ENCODE measurements at places on chromosomes 1 and 21. TPM values are rescaled to one million over a fixed set of nuclear protein-coding genes. Genes with fewer than 3 reads are reported as not detected.

Gene CD52
- 17.6 TPM for total RNA-seq

Gene AADACL3
- total RNA-seq, result not detected

Gene PLXNA2
- total RNA-seq, result 6.2 TPM

Gene CXADR
- total RNA-seq, result 48.4 TPM

Gene PLEKHG5
- 1.8 TPM for total RNA-seq

Gene GCSAML
- not detected for total RNA-seq

Gene WDR64
- not detected for total RNA-seq

Gene KAZN
- total RNA-seq, result 3.0 TPM

DNA sequence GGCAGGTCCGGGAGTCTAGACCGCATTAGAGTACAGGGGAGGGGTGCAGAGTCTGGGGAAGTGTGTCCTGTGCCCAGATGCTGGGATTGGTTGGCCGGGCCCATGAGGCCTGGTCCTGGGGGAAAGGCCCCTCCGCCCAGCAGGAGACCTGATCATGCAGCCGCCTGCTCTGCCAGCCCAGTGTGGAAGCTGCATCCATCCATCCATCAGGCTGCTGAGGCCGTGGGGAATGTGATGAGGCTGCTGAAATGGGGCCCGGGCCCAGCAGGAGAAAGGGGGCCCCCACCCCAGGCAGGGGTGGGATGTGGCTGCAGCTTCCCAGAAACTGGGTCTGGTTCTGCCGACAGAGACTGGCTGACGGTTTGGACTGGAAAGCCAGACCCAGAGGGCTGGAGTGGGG, 37.2 kb downstream of the EPHA2 start:
- no peak for DNase-seq

- DNase-seq, result no peak
Measured at GRCh38 chr1:108817016-108817415, 39.9 kb downstream of the AKNAD1 start.

DNA sequence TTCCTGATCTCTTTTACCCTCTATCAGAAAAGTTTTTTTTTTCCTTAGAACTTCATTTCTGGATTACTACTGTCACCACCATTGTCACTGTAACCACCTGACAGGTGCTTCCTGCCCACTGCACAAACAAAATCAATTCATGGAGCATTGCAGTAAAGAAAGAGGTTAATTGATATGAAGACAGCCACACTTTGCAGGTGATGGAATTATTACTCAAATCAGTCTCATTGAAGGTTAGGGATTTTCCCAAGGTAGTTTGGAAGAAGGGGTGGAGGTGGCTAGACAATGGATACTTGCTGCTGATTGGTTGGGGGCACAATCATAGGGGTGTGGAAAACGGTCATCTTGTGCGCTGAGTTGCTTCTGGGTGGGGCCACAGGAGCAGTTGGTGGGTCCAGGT, 230.8 kb upstream of the CACYBP start:
- no peak for DNase-seq

DNA sequence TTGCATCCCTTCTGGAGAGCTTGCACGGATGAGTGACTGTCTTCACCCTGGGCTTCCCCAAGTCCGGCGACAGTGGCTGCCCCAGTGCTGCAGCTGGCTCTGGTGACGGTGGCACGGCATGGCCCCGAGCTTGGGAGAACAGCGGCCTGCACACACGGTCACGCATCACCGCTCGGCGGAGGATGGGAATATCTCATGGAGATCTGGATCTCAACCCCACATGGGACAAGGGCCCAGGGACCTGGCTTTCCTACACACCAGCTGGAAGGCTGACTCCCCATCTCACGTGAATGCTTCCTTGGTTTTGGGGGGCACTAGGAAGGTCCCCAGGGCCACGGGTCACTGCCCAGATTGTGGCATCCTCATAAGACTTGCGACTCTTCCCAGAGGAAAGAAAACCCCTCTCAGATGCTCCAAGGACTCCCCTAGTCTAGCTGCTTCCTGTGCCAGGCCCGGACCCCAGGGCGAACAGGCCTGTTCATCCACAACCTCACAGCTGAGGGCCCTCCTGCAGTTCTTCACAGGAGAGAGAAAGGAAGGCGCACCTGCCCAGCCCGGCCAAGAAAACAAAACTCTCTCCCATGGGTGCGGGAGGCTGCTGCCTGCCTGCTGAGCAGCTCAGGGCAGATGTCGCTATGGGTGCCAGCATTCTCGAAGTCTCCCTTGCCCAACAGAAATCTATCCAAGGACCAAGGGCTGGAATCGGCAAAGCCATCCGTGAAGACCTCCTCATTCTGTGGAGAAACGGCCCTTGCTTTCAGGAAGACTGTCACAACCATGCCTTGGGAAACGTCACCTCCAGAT, 9.9 kb downstream of the CFAP410 start:
- DNase-seq, result no peak

- peak; percentile 27 for DNase-seq
Measured at GRCh38 chr1:47757226-47757975, 239.8 kb downstream of the TRABD2B start.

GRCh38 chr1:74396462-74396861, 115.9 kb downstream of the LRRC53 start:
- DNase-seq, result no peak

GRCh38 chr1:244496186-244496585, 35.1 kb downstream of the CATSPERE start:
- DNase-seq, result no peak

GRCh38 chr1:112818990-112819689, 104.0 kb upstream of the PPM1J start:
- DNase-seq, result no peak

DNA sequence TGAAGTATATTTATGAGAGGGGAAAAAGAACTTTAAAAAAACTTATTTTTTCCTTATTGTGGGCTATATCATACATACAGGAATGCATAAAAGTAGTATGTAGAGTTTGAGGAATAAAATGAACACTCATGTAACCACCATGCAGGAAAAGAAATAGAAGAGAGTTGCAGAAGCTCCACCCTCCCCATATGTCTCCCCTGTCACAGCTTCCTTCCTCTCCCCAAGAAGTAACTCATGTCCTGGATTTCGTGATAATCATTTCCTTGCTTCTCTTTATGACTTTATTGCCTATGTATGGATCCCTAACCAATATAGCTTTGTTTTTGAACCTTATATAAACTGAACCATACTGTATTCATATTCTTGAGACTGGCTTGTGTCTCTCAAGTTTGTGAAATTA, 126.4 kb downstream of the ZZZ3 start:
- no peak for DNase-seq

- no peak for DNase-seq
Measured at GRCh38 chr1:207977876-207978275, 67.0 kb upstream of the CD34 start.

DNA sequence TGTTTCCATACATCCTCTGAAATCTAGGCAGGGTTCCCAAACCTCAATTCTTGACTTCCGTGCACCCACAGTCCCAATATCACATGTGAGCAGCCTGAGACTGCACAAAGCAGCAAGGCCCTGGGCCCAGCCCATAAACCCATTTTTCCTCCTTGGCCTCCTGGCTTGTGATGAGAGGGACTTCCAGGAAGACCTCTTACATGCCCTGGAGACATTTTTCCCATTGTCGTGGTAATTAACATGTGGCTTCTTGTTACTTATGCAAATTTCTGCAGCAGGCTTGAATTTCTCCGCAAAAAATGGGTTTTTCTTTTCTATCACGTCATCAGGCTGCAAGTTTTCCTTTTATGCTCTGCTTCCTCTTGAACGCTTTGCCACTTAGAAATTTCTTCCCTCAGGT, 3.3 kb upstream of the PIGK start:
- DNase-seq, result no peak

DNA sequence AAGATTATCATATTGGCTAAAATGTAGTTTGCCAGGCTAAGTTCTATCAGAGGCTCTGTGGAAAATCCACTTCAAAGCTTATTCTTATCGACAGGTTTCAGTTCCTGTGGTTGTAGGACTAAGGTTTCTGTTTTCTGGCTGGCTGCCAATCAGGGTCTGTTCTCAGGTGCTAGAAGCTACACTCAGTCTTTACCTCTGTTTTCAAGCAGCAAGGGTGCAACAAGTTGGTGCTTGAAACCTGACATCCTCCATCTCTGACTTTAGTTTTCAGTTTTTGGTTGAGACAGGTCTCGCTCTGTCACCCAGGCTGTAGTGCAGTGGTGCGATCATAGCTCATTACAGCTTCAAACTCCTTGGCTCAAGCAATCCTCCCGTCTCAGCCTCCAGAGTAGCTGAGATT, 15.3 kb upstream of the TMCO2 start:
- DNase-seq, result no peak

DNA sequence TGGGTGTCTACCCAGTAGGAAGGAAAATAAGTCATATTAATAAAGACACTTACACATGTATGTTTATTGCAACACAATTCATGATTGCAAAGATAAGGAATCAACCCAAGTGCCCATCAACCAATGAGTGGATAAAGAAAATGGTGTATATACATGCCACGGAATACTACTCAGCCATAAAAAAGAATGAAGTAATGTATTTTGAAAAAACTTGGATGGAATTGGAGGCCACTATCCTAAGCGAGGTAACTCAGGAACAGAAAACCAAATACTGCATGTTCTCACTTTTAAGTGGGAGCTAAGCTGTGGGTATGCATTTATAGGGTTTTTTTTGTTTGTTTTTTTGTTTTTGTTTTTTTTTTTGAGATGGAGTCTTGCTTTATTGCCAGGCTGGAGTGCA, 49.1 kb downstream of the VANGL2 start:
- DNase-seq, result no peak

DNA sequence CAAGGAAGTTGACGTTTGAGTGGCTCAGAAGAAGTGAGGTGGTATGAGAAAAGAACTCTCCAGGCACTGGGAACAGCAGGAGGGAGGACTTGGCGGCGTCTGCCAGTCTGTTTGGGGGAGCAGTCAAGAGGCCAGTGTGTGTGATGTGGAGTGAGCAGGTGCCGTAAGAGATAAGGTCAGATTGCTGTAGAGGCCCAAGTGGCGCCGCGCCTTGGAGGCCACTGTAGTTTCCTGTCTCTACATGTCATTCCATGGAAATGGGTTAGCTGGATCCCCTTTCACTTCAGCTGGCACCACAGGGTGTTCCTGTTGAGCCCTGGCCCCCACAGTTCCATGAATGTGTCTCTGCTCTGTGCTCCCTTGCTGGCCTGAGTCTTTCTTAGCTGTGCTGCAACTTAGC, 35.5 kb upstream of the PTPRF start:
- no peak for DNase-seq

DNA sequence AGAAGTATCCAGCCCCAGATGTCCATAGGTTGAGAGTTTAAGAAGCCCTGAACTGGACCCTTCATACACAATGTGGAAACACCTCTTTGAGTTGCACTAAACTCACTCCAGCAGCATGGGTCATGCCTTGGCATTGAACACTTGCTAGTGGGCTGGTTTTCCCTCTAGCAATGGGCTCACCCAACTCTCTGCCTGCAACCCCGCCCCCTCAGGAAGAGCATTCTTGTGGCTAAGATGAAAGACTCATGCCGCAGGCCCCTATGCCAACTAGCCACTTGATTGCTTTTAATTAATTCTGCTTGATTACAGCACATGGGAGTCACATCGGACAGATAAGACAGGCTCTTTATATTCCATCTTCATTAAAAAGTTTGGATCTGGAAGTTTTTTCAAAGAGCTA, 136.5 kb upstream of the GJB5 start:
- DNase-seq, result no peak

DNA sequence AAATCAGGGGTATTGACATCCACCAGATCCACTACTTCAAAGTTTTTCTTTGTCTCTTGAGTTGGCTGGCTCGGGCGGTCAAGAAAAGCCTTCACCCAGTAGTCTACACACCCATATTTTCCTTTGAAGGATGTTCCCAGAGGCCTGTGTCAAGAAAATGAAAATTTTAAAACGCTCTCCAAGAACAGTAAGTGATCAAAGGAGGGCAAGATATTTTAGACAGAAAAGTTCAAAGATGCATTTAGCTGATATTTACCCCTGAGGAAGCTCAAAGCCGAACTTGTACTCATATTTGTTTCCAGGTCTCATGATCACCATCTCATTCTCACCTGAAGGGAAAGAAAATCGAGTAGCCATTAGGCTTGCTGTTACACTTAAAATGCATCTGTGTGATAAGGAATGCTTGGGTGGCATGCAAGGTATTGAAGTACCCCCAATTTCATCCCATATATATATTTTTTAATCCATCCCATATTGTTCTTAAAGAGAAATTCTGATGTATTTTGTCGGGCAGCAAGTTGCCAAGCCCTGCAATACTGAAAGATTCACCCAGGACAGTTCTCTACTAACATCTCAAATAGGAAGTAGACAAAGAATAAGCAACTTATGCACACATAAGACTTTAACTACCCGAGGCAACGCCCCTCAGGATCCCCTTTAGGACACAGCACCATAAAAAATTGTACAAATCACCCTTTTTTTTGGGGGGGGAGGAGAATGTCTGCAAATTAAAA, 1.1 kb downstream of the TXNIP start:
- DNase-seq, result no peak

DNA sequence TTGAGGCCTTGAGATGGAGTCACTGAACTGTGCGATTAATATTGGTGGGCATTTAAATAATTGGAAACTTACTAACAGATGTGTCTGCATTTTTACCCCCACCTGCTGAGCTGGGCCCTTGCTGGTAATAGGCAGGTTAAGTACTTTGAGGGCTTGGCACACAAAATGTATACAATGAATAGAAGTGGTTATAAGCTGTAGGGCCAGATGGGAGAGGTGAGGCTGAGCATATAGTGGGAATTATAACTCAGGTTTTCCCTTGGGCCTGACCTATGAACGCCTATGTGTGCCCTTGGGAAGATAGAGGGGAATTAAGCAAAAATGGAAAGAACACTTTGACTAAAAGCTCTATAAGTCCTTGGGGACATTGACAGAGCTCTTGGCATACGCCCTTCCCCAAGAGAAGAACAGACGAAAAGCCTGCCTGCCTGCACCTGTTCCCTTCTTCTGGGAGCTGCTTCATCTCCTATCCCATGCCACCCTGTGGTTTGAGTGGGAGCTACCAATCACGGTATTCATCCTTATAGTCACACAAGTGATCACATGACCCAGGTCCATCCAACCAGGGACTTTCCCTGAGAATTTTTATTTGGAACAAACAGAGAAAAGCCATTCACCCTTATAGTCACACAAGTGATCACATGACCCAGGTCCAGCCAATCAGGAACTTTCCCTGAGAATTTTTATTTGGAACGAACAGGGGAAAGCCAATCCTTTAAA, 260.7 kb upstream of the CSF3R start:
- DNase-seq, result no peak

GRCh38 chr1:197614916-197615692, 160.2 kb downstream of the DENND1B start:
- DNase-seq, result no peak

Data from right lobe of liver (tissue), 6 donors.